ENCODE measurements at places on chromosomes 1 and 21.

DNA sequence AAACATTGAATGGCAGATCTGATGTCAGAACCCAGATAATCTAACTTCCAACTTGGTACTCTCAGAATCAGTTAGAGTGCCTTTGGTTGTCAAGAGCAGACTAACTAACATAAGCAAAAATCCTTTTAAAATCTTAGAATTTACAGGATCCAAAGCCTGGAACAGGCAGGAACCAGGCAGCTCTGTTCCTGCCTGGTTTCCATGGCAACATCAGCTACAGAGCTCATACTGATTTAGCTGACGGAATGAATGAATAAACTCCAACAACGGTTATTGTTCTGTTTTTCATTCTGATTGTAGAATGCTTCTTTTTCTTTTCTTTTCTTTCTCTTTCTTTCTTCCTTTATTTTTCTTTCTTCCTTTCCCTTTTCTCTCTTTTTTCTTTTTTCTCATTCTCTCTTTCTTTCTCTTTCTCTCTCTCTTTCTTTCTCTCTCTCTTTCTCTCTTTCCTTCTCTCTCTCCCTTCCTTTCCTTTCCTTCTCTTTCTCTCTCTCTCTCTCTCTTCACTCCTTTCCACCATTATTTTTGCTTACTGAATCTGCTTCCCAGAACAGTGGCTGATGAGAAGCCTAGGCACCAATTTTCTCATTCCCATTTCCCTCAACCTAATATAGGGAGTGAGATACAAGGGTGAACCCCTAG, 121.6 kb downstream of the RGS7 start:
- no peak for DNase-seq

- DNase-seq, result no peak
Measured at GRCh38 chr1:243431591-243431990, 175.8 kb downstream of the SDCCAG8 start.

DNA sequence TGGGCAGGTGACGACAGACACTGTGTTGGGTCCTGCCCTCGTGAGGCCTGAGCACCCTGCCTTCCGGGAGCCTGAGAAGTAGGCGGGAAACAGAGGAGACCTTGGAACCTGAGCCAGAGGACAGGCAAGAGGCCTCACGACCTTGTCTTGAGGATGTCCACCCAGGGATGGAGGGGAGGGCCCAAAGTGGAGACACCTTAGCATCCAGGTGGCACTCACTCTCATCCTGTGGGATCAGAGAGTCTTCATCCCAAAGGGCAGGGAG, 347.2 kb downstream of the NPHP4 start:
- no peak for DNase-seq

GRCh38 chr1:64743954-64744491, 852 bp upstream of the RAVER2 start:
- DNase-seq, result no peak

DNA sequence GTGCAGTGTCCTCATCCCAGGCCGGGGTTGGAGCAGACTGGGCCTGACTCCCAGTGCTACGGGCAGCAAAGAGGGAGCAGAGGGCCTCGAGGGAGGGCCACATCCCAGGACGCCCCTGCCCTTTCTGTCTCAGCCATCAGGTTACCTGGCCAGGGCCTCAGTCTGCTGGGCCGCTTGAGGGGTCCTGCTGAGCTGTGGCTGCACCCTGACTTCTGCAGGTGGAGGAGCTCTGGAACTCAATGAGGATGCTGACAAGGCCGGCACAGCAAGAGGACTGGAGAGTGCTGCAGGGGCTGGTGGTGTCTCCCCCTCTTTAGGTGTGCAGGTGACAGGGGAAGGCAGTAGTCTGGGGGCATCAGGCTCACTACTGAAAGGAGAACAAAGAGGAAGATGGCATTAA, 3.3 kb downstream of the ZNF692 start:
- DNase-seq, result no peak

- DNase-seq, result no peak
Measured at GRCh38 chr1:230300322-230301301, 125.5 kb downstream of the PGBD5 start.

DNA sequence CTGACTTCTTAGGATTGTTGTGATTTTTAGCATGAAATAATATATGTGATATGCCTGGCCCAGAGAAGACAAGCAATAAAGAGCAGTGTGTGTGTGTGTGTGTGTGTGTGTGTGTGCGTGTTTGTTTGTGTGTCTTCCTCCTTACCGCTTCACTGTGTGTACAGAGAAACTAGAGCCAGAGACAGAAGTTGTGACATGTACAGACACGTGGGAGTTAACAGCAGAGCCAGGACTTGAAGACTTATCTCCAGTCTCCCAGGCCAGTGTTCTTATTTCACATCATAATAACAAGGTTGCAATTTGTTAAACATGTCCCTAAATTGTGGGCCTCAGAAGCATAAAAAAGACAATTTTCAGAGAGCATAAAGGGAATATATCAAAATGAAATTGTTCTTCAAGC, 192.0 kb upstream of the JUN start:
- DNase-seq, result no peak

GRCh38 chr1:166272851-166273250, 106.0 kb upstream of the FAM78B start:
- DNase-seq, result no peak

- no peak for DNase-seq
Measured at GRCh38 chr21:44253832-44254710, 7.6 kb downstream of the DNMT3L start.

- peak; percentile 46 for DNase-seq
Measured at GRCh38 chr1:31843506-31843905, 27.7 kb upstream of the SPOCD1 start.

DNA sequence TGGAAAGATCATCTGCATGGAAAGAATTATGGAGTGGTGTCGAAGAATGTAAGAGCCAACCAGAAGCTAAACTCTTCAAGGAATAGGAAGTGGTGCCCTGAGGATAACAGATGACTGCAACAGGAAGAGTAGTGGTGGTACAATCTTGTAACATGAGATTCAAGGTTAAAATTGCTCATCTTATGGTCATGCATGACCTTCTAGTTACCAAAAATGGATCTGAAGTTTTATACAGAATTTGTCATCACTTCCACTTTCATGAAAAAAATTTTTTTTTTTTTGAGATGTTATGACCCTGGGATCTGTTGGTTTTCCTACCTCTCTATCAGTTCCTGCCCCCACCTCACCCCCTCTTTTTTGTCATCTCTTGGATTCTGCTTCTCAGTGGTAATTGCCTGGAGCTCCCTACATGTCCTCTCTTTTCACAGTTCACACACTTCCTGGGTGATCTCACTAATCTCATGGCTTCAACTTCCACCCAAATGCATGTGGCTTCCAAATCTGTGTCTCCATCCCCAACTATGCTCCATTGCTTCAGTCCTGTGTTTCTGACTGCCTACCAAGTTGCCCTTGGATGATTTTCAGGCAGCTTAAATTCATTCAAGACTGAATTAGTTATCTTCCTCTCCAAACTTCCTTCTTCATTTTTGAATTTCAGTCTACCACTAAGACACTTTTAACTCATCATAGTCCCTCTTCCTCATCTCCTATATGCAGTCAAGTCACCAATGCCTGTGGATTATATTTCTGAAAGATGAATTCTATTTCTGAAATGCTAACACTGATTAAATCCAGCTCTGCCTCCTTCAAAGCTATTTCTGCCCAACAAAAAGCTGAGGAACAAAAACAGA, 48.4 kb downstream of the SLAMF6 start:
- no peak for DNase-seq

DNA sequence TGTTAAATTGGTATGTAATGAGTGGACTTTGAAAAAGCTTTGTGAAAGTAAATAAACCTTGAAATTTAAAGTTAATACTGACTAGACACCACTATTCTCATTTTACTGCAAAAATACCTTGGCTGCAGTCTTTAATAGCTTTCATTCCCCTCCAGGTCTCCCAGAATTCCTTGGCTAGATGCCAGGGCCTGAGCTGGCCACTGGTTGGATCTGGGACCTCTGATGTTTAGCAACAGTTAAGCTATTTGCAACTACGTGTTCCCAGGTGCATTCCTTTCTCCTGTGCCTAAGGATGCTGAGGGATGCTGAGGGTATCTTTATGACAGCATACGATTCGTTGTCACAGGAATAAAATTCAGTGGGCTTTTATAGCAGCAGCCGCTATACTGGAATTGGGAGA, 938.7 kb downstream of the TTLL7 start:
- DNase-seq, result no peak

- no peak for DNase-seq
Measured at GRCh38 chr1:106435269-106435668, 621.2 kb upstream of the PRMT6 start.

DNA sequence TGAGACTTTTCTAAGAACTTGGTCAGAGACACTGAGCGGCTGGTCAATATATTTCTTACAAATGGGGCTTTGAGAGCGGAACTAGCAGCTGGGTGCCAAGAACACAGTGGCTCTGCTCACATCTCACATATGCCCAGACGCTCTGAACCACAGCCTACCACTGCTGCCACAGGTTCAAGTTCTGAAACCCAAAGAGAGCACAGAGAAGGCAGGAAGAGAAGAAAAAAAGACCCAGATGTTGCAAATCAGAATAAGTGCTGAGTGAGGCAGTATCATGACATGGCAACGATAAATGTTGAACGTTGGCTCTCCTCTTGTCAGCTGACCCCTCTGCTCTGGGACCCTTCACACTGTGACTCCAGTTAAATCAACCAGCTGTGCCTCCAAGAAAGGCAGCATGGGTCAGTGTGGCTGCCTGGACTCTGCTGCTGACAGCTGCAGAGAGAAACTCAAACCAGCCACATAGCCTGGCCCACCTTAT, 26.4 kb downstream of the HIVEP3 start:
- no peak for DNase-seq

All from SW 1271 (cell line).